Tibial nerve (tissue), 4 donors: ENCODE measurements at places on chromosomes 7 and 10.

- DNase-seq, result no peak
Measured at GRCh38 chr7:14158111-14158510, 168.6 kb upstream of the ETV1 start.

DNA sequence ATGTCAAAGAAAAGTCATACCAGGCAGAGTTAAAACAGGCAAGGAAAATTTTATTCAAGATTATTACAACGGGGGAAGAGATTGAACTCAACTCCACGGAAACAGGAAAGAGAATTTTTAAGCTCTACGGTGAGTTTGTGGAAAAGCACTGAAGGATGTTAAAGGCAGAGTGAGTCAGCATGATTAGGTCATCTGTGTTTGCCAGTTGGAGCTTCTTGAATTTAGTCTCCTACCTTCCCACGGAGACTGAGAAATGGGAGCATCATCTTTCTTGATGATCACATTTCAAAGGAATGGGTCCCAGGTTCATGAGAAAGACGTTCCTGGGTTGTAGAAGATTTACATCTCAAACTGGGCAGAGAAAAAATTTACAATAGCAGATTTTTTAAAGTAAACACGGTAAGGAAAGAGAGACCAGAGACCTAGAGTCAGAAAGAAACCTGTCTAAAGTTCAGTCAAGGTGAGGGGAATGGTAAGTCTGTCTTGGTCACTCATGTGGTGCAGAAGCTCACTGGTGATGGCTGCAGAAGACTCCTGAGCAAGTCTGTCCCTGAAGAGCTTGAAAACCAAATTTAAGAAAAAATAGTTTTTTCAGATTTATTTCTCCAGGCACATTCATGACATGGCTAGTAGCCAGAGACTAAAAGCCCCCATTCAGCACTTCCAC is 516.9 kb upstream of the LRRN3 start:
- no peak for DNase-seq

GRCh38 chr10:68109331-68109730 is at the start of gene MYPN:
TSS of gene MYPN (plus strand) at chr10:68109488. CDS start at chr10:68121439, 11,951 bp downstream.
- DNase-seq, result no peak

GRCh38 chr10:116120688-116121455 is 152.1 kb downstream of the GFRA1 start:
- no peak for DNase-seq

DNA sequence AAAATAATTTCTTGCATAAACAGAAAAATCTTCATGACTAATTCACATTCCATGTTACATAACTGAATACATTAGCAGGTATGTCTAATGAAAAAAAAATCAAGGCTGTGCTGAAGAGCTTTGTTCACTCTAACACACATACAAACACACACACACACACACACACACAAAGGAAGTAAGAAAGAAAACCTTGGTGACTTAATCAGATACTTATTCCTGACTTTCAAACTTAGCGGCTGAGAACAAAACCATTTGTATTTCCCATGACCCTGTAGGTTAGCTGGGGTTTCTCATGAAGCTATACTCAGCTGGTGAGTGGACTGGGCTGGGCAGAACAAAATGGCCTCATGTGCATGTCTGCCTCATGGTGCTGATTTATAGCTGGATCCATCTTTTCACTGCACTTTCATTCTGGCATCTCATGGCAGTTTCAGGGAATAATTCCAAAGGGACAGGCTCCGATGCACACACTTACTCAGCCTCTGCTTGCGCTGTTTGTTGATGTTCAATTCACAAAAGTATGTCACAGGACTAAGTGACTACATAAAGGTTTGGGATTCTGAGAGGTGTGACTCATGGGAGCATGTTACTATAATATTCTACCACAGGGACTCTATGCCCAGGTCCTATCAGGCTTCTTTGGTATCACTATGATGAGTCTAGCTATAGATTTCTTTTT is 161.2 kb downstream of the PCLO start:
- no peak for DNase-seq

GRCh38 chr10:42979721-42980467 is 97.0 kb upstream of the RET start:
- DNase-seq, result no peak

DNA sequence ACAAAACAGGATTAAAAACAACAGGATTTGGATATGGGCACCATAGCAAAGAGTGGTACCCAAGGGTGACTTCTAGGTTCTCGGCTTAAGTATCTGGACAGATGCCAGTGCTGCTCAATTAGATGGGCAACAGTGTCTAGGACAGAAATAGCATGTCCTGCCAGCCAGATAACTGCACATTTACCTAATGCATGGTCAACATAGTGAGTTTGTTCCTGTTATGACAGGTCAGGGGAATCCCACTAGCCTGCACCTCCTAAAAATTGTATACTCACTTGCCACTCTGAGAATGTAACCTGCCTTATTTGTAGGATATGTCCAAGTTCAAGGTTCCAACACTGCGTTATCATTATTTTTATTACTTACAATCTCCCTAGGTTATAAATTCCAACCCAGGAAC is 471.7 kb downstream of the GRM8 start:
- no peak for DNase-seq

DNA sequence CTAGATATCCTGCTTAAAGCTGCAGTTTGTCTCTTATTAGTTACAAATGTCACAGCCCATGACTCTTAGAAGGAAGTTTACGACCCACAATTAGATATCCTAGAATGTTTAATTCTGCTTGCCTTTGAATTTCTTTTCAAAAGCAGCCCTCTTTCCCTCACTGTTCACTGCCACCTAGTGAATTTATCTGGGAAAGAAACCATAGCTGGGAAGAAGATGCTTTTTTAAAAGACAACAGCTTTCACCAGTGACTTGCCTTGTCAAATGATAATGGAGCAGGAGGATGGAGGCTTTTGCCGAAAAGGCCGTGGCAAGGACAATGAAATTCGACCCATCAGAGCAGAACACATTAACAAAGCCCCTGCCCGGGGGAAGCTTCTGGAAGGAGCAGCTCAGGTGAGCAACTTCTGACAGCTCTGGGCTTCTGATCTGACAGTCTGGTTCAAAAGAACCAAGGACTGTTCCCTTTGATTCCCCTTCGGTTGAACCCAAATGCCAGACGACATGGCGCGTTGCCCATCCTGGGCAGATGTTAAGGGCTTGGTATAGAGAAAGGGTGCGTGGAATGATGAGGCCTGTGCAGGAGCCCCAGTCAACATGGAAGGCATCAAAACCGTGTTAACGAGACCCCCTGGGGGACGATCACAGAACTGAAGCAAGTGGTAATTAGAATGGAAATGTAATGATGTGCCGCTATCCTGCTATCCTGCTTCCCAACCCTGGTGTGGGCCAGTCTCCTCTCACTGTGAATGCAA is 236.8 kb downstream of the FRMD4A start:
- DNase-seq, result no peak

DNA sequence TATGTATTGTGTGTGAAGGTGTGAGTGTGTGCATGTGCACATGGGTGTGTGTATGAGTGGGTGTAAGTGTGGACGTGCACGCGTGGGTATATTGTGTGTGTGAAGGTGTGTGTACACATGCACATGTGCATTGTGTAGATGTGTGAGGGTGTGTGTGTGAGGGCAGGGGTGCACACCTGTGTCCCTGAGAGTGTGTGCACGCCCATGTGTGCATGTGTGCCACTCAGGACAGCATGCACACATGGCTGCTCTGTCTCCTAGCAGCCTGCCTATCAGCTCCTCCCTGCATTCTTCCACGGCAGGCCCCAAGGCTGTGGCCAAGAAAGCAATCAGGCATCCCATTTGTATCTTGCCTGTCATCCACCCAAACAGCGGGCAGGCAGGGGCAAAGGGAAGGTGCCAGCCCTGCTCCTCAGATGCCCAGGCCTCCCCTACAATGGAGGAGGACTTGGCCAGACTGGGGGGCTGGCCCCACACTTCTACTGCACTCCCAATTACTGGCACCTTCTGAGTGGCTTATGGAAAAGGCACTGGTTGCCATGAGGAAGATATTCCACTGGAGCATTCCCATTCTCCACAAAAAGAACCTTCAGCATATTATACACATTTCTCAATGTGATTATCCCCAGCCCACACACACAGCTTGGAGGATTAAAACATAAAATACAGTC is 380.4 kb upstream of the ZMIZ1 start:
- DNase-seq, result no peak

- DNase-seq, result no peak
Measured at GRCh38 chr10:6716516-6716915, 136.4 kb upstream of the PRKCQ start.

- DNase-seq, result no peak
Measured at GRCh38 chr10:12501324-12501723, 152.0 kb downstream of the CAMK1D start.

DNA sequence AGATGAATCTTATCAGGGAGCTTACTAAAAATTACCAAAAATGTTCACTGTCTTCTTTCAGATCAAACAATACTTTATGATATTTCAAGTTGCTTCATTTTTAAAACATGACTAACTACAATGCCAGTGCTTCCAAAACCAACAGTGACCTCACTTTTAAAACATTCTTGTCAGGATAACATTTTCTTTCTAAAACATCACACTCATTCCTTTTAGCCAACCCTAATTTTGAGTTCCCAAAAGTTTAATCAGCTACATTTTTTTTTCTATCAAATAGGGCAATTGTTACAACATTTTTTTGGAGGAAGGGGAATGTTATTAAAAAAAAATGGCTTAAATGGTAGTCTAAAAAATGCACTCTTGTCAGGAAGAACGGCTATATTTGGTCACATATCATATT is 37.3 kb downstream of the RTKN2 start:
- DNase-seq, result no peak

- no peak for DNase-seq
Measured at GRCh38 chr10:6321880-6322279, 119.1 kb downstream of the PFKFB3 start.

DNA sequence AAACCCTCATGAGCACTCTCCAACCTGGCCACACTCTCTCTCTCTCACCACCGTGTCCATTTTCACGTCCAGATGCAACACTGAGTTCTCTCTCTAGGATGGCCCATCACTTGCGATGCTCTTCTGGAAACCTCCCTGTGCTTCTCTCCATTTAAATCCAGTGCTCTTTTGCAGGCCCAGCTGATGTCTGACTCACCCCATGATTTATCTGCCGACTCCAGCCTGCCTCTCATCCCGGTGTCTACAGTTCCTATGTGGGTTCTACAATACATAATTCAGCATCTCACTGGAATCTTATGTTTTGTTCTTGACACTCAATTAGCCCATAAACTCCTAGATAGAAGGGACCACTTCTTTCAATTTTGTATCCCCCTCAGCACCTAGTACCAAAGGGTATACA is 5.0 kb downstream of the TPK1 start:
- DNase-seq, result no peak

- DNase-seq, result no peak
Measured at GRCh38 chr7:137882261-137882668, 35.5 kb upstream of the DGKI start.

DNA sequence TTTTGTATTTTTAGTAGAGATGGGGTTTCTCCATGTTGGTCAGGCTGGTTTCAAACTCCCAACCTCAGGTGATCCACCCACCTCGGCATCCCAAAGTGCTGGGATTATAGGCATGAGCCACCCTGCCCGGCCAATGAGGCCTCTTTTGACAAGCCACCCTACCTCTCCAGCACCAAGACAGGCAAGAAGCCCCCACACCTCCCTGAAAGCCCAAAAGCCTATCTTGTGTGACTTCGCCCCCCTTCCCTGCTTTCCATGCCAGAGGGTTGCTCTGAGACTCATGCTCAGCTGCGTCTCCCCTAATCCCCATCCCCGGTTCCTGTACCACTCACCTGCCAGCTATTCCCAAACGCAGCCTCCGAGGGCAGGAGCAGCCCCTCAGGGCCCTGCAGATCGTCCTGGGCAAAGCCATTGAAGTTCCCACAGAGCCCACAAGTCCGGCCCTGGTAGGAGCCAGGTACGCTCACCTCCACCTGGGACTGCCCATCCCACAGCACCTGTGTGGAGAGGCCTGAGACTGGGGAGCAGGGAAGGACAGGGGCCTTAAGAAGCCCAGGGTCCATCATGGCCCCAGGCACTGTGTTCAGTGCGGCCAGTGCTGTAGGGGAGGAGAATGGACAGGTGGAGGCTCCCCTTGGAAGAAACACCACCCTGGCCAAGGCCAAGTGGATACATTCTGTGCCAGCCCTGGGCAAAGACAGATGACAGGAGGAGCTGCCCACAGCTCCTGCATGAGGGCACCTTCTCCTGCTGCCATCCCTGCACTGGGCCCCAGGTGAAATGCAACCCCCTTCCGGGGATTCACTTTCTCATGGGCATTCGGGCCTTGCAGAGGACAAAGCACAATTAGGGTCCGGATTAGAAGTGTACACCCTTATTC is 15.8 kb downstream of the ATP6V1F start:
- no peak for DNase-seq

- no peak for DNase-seq
Measured at GRCh38 chr7:4951903-4952636, 6.9 kb downstream of the MMD2 start.

- no peak for DNase-seq
Measured at GRCh38 chr7:38669965-38670520, 38.9 kb upstream of the AMPH start.

DNA sequence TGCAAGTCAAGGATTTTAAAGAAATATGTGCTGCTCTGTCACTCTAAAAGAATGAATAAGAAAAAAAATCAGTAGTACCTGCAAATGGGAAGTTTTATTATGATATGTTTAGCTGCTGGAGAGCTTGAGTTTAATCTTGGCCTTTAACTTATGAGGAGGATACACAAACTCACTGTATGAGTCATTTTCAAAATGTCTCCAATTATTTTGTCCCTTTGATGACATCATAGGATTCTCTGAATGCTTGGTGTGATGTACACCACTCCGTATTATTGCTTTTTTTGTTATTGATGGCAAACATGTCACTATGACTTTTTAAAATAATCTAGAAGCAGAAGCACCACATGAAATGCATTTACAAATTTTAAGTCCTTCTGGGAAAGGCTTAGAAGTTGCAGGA is 125.8 kb downstream of the RALA start:
- DNase-seq, result no peak

DNA sequence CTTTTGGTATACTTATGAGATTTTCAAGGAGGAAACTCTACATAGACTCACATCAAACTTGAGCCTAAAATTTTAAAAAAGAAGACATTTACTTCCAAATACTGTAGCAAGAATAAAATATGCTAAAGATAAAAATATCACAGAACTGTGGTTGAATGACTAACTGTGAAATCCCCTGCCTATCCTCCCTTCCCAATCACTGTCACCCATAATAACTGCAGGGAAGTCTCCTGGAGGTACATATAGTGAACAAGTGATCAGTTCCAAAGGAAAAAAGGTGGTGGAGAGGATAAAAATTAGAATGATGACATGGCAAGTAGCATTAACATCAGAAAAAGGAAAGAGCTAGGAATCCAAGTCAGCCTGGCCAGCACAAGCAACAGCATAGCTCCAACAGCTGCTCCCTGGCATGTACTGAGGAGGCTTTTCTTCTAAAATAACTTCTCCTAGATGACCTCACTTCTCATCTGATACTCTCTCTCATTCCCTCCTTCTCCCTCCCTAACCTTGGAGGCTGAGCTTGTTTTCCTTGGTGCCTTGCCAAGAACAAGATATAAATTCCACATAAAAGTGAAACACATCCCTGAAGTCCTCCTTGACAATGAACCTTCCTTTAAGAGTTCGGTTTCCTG is 124.0 kb downstream of the IQUB start:
- DNase-seq, result peak; percentile 27

DNA sequence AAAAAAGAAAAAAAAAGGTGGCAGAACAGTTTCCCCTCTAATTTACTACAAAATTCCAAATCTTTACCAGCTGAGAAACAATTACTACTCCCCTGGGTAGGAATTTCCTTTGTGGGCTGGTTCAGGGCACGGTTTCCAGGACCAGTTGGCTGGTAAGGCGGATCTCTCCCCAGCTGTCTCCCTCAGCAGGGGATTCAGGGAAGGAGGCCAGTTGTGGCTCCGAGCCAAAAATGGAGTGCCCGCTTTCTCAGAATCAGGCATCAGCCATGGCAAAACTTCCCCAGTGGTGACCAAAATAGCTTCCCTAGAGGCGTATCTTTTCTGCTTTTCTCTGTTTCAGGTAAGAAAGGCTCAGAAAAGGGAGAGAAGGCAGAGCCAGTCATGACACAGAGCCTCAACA is 91.2 kb downstream of the ZNF22 start:
- DNase-seq, result no peak
